Colonic mucosa (tissue), 4 donors: ENCODE measurements at places on chromosomes 6 and 20.

GRCh38 chr6:98782772-98783171 lies 51.6 kb upstream of the POU3F2 start:
- DNase-seq = no peak

DNA sequence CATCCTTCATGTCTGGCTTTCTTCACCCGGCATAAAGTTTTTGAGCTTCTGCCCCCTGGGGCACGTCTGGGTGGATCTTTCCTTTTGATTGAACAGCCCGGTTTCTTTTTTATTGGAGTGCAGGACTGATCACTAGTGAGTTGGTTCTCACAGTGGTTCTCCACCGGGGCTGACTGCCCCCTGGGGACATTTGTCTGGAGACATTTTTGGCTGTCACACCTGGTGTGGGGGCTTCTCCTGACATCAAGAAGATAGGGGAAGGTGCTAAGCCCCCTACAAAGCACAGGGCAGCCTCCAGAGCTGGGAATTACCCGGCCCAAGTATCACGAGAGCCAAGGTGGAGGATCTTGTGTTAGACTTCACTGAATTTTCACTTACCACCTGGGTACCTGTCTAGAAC lies 25.7 kb upstream of the IRF4 start:
- no peak for DNase-seq

DNA sequence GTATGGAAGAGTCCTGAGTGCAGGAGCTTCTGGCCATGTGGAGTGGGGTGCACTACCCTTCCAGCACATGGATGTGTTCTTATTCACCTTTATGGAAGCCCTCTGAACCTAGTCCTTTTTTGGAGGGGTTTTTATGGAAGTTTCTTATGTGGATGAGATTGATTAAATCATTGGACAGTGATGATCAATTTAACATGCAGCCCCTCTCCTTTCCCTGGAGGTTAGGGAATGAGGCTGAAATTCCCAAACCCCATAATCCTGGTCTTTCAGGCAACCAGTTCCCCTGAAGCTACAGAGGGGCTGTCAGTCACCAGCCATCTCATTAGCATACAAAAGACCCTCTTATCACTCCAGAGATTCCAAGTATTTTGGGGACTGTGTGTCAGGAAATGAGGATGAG lies 183.9 kb upstream of the MAP3K7 start:
- no peak for DNase-seq

GRCh38 chr6:11711003-11711983 lies 67.3 kb downstream of the ADTRP start:
- DNase-seq = no peak

- DNase-seq = no peak
Observed at GRCh38 chr6:46218457-46218856, 47.7 kb upstream of the ENPP5 start.

- DNase-seq = no peak
Observed at GRCh38 chr6:19325335-19325789, 511.8 kb upstream of the ID4 start.

GRCh38 chr6:14802514-14803160 lies 443.2 kb upstream of the JARID2 start:
- DNase-seq = no peak

DNA sequence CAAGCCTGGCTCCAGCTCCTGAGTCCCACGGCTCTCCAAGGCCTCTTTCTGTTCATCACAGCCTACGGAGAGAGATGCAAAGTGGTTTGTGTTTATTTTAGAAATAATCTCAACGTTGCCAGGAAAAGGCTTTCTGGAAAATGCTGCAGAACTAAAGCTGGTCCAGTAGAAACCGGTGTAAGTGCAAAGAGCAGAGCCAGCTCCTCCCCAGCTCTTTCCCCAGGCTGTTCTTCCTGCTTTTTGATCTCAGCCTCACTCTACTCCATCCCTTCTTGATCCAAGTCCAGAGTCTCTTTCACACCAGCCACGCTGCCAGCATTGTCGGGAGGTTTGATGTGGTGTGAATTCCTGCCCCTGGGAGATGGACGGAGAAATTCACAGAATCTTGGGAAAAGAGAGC lies 69.8 kb downstream of the TMEM170B start:
- DNase-seq = no peak

DNA sequence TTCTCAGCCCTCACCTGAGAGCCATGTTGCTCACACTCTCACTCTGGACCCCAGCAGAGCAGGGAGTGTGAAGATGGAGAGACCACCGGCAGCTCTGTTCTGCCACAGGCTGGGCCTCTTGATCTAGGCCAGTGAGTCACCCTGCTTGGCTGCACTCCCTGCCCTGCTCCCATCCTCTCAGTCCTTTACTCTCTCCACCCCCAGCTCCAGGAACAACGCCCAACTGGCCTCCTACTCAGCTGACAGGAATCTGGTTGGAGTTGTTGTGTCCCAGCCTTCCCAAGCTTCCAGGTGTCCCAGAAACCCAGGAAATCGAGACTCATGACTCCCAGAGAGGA lies at the start of gene PSORS1C1:
Gene PSORS1C1, plus strand, starts transcription at position 260 of the 338 bp plus-strand sequence. CDS start 14,833 bp downstream, outside the sequence.
- DNase-seq = peak; percentile 79

GRCh38 chr20:3661814-3662665 lies 1.2 kb downstream of the GFRA4 start:
- DNase-seq = no peak

DNA sequence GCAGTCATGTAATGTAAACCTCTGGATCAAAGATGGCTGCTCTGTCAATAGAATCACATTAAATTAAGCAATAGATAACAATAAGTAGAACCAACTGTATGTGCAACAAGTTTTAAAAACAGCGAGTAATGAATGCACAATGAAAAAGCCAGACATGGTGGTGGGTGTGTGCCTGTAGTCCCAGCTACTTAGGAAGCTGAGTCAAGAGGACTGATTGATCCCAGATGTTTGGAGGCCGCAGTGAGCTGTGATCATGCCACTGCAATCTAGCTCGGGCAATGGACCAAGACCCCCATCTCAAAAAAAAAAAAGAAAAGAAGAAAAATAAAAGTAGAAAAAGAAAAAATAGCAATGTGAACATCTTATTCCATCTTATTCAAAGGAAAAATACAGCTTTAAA lies 558.7 kb upstream of the MMS22L start:
- DNase-seq = no peak

- no peak for DNase-seq
Observed at GRCh38 chr6:10838794-10839333, 525 bp upstream of the MAK start.

- no peak for DNase-seq
Observed at GRCh38 chr20:32885952-32886351, 27.2 kb downstream of the EFCAB8 start.

GRCh38 chr6:104281370-104281769 lies 578.3 kb downstream of the HACE1 start:
- DNase-seq = no peak

GRCh38 chr20:24314053-24314452 lies 155.4 kb upstream of the SYNDIG1 start:
- DNase-seq = no peak

DNA sequence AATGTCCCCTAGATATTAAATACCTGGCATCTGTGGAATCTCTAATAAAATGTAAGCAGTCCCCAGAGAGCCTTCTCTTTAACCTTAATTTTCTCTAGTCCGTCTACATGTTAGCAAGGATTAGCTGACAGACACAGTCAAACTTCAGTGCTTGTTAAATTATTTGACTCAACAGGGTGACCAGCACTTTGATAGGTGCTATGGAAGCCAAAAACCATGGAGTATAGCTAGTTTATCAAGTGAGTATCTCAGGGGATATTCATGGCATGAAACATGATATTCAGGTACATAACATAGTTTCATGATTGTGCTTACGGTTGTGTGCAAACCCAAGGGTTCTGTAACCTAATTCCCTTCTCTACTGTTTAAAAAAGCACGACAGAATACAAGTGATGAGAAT lies 3.9 kb downstream of the RHAG start:
- DNase-seq = no peak

GRCh38 chr6:145801021-145801420 lies 13.6 kb downstream of the FBXO30 start:
- no peak for DNase-seq

- no peak for DNase-seq
Observed at GRCh38 chr20:6530779-6531315, 236.6 kb upstream of the BMP2 start.

- no peak for DNase-seq
Observed at GRCh38 chr6:135149376-135149775, 31.7 kb upstream of the MYB start.

DNA sequence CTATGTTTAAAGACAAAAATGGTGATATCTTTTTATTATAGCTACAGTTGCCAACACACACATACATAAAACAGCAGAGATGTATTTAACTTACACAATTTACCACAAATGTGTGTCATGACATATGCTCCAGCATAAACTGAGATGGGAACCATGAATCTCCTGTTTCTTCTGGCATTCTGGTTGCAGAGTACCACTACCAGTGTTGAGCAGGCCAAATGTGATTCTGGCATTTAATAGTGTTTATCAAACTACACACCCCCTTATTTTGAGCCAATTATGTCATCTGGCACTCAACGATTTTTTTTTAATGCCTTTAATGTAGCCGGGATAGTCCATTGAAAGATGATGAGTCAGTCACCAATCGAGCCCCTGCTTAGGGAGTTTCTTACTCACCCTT lies 59.0 kb upstream of the TPD52L1 start:
- DNase-seq = no peak

GRCh38 chr6:127868338-127868737 lies 32.5 kb downstream of the THEMIS start:
- no peak for DNase-seq

GRCh38 chr6:33183071-33183683 lies 9.1 kb downstream of the COL11A2 start:
- no peak for DNase-seq

- peak; percentile 44 for DNase-seq
Observed at GRCh38 chr6:136526196-136526930, 23.9 kb downstream of the MAP7 start.

DNA sequence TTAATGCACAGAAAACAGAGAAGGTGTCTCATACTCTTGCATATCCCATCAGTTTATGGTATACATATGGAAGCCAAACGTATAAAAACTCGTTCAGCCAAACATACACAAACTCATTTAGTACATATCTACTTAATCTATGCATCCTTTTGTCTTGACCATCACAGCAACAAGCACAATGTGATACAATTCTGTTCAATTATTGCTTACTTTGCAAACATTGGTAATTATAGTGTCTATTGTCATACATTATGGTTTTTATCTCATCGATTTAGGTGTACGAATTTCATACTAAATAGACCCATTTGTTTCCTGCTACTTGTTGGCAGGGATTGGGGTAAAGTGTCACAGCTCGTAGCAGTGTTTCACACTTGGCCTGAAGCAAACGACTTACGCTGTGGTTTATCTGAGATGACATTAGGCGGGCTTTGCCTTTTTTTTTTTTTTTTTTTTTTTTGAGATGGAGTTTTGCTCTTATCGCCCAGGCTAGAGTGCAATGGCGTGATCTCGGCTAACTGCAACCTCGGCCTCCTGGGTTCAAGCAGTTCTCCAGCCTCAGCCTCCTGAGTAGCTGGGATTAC lies 425.9 kb upstream of the JARID2 start:
- no peak for DNase-seq

- DNase-seq = no peak
Observed at GRCh38 chr6:45326698-45327417, 1.3 kb upstream of the RUNX2 start.

DNA sequence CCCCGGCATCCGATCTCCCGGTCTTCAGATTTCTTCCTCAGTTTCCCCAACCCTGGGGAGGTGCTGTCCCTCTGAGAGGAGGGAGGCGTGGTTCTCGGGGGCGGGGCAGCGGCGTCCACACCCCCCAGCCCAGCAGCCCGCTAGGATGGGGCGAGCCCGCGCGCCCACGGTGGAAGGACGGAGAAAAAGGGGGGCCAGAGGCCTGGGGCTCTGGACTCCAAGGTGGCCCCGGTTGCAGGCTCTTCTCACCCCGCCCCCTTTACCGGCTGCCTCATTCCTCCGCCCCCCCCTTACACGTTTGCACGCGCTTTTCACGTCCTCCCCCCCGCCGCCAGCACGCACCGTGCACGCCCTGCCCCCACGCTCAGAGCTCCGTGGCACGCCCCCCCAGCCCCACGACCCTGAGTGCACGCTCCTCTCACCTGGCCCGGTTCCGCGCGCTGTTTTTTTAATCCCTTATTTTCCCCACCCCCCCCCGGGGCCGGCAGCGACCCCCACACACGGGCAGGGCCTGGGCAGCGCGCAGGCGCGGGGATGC lies 402 bp downstream of the ZBTB12 start:
- peak; percentile 72 for DNase-seq

GRCh38 chr6:148494226-148494625 lies 151.6 kb downstream of the SASH1 start:
- DNase-seq = no peak

DNA sequence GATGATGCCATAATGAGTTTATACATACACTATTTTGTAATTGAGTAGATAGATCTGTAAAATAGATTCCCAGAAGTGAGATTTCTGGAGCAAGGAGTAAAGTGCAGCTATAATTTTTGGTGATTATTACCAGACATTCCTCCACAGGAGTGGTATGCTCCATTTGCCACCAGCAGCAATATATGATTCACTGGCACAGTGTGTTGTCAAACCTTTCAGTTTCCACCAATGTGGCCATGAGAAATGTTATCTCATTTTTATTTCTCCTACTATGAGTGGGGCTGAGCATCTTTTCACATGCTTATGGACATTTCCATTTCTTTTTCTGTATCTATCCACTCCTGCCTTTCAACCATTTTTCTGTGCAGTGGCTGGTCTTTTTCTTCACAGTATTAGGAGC lies 70.5 kb downstream of the GPR63 start:
- DNase-seq = no peak

GRCh38 chr6:147508042-147508865 lies at the start of gene SAMD5:
TSS of gene SAMD5 (plus strand) at chr6:147508690. CDS start at chr6:147508929, 239 bp downstream.
- DNase-seq = peak; percentile 78

- no peak for DNase-seq
Observed at GRCh38 chr6:94065707-94066337, 646.5 kb upstream of the EPHA7 start.

- DNase-seq = peak; percentile 46
Observed at GRCh38 chr6:166488076-166488685, 98.3 kb downstream of the RAMACL start.

DNA sequence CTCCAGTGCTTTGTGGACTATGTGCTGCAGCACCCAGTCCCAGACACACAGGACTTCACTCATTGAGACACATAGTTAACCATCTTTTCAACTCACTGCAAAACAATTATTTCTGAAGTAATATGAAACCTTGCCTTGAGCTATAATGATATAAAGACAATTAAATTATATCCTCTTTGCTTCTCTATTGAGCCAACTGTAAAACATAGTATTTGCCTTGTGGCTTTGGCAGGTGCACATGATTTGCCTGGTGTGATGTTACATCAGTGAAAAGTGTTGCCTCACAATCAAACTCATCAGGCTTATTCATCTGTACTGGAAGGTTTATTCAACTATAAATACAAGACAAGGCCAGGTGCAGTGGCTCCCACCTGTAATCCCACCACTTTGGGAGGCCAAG lies 80.6 kb downstream of the NCOA7 start:
- no peak for DNase-seq

- no peak for DNase-seq
Observed at GRCh38 chr6:105178110-105178509, 1.7 kb downstream of the POPDC3 start.

- no peak for DNase-seq
Observed at GRCh38 chr6:108207013-108207412, 41.2 kb downstream of the NR2E1 start.

GRCh38 chr6:3458706-3459421 lies 2.0 kb upstream of the SLC22A23 start:
- DNase-seq = no peak

- DNase-seq = no peak
Observed at GRCh38 chr20:38447251-38447661, 12.1 kb upstream of the SNHG17 start.

GRCh38 chr6:104858642-104859041 lies 1.1 kb downstream of the HACE1 start:
- no peak for DNase-seq

- no peak for DNase-seq
Observed at GRCh38 chr6:113813142-113813541, 44.0 kb upstream of the MARCKS start.
